ENCODE measurements at places on chromosomes 11 and 22. TPM values are rescaled to one million over a fixed set of nuclear protein-coding genes. Genes with fewer than 3 reads are reported as not detected.

Gene TRIM6
- total RNA-seq = 3.1 TPM

DNA sequence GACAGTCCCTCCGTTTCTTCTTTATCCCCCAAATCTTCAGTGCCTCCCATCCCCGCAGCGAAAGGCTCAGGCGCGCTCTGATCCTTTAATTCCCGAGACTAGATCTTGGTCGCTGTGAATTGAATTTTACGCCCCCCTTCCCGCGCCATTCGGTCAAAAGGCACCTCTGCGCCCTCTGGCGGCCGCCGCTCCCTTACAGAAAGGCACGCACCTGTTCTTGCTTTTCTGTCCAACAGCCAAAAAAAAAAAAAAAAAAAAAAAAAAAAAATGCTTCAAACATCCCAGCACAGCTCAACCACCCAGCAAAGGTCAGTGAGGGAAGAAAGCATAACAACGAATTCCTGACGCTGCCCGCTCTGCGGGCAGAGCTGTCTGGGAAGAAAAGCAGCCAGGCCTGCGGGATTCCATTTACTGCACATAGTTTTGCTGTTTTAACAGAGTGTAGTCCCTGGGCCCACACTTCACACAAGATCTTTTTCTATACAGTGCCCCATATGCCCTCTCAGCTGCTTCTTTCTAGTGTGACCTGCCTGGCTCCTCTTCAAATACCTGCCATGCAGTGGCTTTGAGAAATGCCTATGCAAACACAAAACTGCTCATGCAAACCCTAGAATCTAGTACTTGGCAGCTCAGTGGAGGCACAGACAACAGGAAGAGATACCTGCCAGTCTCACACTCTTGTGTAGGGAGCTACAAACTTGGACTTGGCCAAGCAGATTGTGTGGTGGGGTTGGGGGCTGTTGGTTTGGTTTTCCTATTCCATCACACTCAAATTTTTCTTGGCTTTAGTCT lies 1.3 kb upstream of the ESAM start:
- peak; percentile 55 for DNase-seq

DNA sequence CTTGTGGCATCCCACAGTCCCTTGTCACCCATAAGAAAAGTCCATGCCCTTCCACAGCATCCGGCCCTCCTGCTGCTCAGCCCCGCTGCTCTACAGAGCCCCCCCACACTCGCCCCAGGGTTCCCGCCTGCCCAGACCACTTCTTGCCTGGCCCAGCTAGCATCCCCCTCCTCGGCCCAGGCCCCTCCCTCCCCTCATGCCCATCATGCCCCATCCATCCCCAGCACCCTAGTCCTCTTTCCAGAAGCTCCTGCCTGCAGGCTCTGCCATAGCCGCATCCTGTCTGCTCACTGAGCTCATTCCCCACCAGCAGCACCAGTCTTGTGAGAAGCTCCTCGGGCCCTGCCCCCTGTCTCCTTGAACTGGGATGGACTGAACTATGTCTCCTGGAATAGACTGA lies 54.4 kb downstream of the LINC01488 start:
- no peak for DNase-seq

- no peak for DNase-seq
Observed at GRCh38 chr11:12483604-12484003, 106.2 kb downstream of the PARVA start.

Gene SMC1B
- 0.59 TPM for total RNA-seq

DNA sequence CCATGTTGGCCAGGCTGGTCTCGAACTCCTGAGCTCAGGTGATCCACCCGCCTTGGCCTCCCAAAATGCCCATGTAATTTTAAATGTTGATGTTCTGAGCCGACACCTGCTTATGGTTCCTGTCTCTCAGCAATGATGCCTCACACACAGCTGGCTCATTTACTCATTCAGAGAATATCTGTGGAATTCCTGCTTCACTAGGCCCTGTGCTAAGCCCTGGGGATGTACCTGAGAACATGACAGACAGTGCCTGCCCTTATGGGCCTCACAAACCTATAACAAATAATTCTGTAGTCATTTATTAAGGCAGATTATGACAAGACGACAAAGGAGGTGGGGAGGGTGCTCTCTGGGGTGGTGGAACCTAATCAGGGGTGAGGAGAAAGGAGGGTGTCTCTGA lies 93.7 kb downstream of the PRR5L start:
- no peak for DNase-seq

Gene RAPSN
- not detected for total RNA-seq

- peak; percentile 40 for DNase-seq
Observed at GRCh38 chr11:73404048-73404447, 27.8 kb downstream of the RELT start.

Gene UPK2
- not detected for total RNA-seq

- DNase-seq = no peak
Observed at GRCh38 chr11:2812371-2812991, 73.1 kb downstream of the CDKN1C start.

Gene MUC5B
- total RNA-seq = not detected

- peak; percentile 66 for DNase-seq
Observed at GRCh38 chr11:33987975-33988580, 63.5 kb upstream of the CAPRIN1 start.

DNA sequence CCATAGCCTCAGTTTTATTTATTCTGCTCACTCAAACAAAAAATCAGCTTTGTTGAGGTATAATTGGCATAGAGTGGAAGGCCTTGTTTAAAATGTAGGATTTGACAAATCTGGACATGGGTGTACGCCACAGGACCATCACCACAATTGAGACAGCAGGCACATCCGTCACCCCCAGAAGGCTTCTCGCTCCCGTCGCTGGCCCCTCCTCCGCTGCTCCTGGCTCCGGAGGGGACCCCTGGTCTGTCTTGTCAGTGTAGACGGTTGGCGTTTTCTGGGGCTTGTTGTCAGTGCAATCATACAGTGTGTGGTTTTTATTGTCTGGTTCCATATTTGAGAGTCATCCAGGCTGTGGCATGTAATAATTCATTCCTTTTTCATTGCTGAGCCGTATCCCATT lies 97.6 kb downstream of the KCNQ1 start:
- DNase-seq = no peak

DNA sequence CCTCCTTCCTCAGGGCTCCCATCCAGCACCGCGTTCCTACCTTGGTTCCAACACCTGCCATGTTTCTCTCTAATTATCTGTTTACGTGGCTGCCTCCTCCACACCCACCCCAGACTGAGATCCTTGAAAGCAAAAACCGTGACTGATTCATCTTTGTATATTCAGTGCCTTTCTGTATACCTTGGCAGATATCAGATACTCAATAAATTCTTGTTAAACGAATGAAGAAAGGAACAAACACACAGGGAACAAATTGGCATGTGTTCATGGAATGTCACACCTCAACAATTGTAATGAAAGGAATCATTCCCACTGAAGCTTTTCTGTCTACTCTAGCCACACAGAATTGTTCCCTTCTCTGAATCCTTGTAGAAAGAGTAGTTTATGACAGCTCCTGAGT lies 20.4 kb upstream of the LRRC55 start:
- DNase-seq = no peak

DNA sequence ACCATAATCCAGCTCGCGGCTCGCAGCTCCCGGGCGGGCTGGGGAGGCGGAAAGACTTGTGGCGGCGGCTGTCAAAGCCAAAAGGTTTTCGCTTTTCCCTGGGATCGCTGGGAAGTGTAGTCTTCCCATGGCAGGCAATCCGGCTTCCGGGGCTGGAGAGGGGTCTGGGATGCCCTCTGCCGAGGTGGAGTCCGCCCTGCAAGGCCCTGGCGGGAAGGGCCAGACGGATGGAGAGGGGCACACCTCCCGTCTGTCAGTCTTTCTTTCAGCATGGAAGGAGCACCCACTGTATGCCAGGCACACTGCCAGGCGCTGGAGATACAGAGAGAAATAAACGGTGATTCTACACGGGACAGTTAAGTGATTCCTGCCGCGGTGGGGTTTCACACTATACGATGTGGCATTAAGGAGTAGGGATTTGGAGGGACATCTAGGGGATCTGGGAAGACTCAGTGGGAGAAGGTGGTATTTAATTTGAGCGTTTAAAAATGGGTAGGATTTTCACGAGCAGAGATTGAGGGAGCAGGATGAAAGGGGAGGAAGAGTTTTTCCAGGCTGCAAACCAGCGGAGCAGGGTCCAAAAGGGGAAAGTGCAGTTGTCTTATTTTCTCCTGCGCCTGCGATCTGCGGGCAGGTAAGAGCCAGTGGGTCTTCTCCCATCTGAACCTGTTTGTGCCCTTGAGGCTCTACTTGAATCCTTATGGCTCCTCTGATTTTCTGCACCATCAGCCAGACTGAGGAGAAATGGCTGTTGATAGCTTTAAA lies at the start of gene BACE1:
Gene BACE1 (minus strand): TSS at position 60 of the 765 bp plus-strand sequence. CDS start 461 bp downstream, outside the sequence.
- DNase-seq = peak; percentile 87

- peak; percentile 55 for DNase-seq
Observed at GRCh38 chr11:35115688-35116030, 23.3 kb upstream of the CD44 start.

GRCh38 chr11:15801616-15802015 lies 554.7 kb downstream of the SOX6 start:
- DNase-seq = no peak

GRCh38 chr22:36486619-36487384 lies 5.4 kb upstream of the TXN2 start:
- DNase-seq = peak; percentile 52

DNA sequence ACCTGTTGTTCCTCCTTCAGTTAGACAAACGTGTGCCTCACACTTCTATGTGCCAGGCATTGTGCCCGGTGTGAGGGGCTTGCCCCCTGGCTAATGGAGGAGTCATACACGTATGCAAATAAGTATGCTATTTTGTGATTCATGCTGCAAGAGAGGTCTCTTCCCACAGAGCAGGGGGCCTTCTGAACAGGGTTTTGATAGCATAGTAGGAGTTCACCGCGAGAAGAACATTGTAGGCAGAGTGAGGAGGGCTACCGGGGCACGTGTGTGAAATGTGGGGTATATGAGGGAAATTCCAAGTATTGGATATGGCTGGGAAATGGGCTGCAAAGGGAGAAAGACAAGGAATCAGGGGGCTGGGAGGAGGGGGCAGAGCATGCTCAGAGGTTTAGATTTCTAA lies 84.5 kb downstream of the NECTIN1 start:
- DNase-seq = no peak

Gene OR51D1
- not detected for total RNA-seq

Gene FRMD8
- 43.8 TPM for total RNA-seq

DNA sequence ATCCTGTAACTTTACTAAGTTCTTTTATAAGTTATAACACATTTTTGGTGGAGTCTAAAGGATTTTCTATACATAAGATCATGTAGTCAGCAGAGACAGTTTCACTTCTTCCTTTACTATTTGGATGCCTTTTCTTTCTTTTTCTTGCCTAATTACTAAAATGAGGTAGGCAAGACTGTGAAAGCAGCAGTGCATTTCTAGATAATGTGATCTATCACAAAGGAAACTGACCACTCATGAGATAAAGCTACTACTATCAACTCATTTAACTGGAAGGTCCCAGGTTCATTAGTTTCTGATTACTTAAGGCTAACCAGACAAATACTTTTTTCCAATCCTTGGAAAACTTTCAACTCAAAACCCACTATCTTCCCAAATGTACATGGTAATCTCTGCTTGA lies 196.2 kb upstream of the E2F8 start:
- no peak for DNase-seq

GRCh38 chr22:25078591-25078990 lies 121.1 kb upstream of the CRYBB3 start:
- no peak for DNase-seq

- peak; percentile 82 for DNase-seq
Observed at GRCh38 chr22:40183029-40183581, 5.4 kb downstream of the TNRC6B start.

GRCh38 chr22:20864186-20864908 lies 5.5 kb downstream of the SNAP29 start:
- DNase-seq = no peak

Gene MLC1
- not detected for total RNA-seq

- DNase-seq = no peak
Observed at GRCh38 chr11:9576701-9577381, 3.4 kb downstream of the WEE1 start.

- DNase-seq = peak; percentile 87
Observed at GRCh38 chr11:79244241-79244772, 196.5 kb downstream of the TENM4 start.

- peak; percentile 47 for DNase-seq
Observed at GRCh38 chr11:115458877-115459276, 45.3 kb downstream of the CADM1 start.

- DNase-seq = no peak
Observed at GRCh38 chr11:14768526-14769188, 123.4 kb downstream of the CYP2R1 start.

DNA sequence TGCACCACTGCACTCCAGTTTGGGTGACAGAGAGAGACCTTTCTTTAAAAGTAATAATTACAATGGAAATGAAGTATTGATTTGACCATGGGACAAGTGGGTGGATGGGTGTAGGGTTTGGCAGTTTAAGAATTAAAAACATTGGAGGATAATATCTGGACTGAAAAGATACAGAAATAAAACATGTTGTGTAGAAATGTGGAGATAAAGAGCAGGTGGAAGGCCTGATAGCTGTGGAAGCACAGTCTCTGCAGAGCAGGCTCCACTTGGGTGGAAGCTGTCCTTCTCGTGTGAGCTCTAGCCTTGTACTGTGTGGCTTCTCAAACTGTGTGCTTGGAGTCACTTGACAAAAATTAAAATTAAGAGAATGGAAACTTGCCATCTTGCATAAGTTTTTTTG lies 25.6 kb downstream of the APLP2 start:
- no peak for DNase-seq

DNA sequence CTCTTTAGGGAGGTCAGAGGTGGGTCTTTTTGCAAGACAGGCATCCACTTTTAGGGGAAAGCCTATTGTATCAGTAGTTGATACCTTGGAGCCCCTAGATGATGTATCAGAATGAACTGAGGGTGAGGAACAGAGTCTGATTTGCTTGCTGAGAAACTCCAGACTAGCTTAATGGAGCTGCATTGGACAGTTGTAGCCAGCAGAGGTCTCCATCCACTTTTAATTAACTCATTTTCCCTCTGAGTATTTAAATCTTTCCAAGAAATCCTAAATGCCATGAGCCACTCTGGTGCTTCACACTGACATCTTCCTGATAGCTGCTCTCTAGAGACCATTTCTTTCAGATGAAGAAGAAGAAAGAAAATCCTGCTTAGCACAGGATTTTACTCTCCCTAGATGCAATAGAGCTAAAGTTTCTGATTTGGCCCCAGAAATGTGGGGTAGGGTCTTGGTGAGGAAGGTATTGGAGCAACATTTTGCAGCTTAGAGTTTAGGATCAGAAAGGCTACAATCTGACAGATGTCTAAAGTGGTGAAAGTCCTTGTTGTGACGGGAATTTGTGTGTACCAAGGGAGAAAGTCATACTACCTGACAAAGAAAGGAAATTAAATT lies 38.0 kb downstream of the EXT2 start:
- DNase-seq = peak; percentile 21

Gene PRG3
- not detected for total RNA-seq

Gene TMEM138
- total RNA-seq = 62.4 TPM

GRCh38 chr11:70578371-70578770 lies 180.0 kb downstream of the CTTN start:
- DNase-seq = no peak

DNA sequence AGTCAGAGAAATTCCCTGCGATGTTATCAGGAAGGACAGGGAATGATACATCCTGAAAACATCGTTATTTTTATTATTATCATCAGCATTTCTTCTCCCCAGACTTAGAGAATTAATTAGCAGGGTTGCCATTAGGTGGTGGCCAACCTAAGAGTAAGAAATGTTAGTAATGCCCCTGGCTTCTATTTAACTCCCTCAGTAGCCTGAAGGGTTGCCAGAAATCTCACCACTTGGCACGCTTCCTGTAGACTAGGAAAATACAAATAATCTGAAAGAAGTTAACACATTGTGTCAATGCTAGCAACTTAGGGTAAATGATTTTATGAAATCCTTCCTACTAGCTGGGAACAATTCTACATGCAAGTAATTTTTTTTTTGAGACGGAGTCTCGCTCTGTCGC lies 45.5 kb downstream of the ENDOD1 start:
- no peak for DNase-seq

Gene OR5P2
- total RNA-seq = not detected
